ENCODE measurements at places on chromosomes 7 and 10.

DNA sequence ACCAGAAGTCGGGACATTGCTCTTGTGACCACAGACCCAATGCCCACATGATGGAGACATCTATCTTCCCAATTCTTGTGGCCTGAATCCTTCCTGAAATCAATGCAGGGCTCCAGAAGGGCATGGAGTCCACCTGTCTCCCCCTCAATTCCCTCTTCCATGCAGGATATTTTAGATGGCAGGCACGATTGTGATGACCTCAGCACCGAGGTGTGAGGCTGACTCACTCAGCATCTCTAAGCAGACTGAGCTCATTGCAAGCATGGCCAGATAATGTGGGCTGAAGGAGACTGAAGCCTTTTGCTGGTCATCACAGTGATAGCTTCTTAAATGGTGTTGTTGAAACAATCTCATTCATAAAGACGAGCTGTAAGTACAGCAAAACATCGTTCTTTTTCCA is 374.9 kb upstream of the PODXL start:
- DNase-seq: no peak

DNA sequence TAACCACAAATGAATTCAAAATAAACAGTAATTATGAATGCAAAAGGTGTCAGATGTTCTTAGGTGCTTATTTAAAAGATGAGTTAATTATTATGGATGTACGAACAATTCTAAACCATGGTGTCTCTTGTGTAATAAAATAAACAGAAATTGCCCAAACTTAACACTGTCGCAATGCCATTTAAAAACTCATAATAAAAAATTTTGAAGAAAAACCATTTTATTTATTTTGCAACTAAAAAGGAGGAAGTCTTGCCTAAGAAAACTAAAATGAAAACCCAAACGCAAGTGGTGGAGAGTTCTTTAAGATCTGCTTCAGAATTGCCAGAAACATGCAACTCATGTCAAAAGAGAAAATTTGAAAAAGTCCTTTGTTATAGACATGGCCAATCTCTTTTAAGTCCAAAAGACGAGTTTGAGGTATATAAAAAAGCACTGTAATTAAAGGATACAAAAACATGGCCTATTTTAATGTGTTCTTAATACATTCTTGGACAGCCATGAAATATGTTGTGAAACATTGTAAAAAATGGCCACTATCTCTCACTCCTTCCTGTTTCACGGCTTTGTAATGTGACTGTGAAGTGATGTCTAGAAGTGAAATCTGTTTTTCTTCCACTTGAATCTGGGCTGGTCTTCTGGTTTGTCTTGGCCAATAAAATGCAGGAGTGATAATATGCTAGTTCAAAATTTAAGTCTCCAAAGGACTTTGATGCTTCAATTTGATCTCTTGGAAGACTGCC is 322.9 kb downstream of the PRPF18 start:
- DNase-seq: no peak

DNA sequence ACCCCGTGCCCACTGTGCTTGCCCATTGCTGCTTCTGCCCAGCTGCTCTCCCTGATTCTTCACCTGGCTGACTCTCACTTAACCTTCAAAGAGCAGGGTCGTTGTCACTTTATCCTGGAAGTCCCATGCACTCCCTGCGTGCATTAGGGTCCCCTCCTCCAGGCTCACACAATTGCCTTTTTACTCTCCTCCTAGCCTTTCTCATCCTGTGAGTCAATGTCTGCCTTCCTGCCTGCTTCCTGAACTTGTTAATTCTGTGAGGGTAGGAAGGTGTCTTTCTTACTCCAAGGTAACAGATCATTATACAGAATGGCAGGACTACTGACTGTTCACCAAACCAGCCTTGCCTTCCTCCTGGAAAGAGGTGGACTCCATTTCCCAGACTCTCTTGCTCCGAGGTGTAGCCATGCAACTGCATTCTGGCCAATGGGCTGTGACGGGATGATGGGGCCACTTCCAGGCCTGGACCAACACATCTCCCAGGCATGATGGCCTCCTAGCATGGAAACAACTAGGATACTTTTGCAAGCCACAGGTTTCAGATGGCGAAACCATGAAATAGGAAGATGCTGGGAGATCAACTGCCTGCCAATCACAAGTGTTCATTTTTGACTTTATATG is 54.7 kb downstream of the ARHGAP22 start:
- no peak for DNase-seq

GRCh38 chr7:116271963-116272886 is 61.9 kb downstream of the TES start:
- no peak for DNase-seq

- no peak for DNase-seq
These were observed 19.0 kb upstream of the HSPB1 start for GRCh38 chr7:76283254-76284159.

GRCh38 chr10:131021969-131022368 is 289.6 kb downstream of the TCERG1L start:
- DNase-seq: no peak

GRCh38 chr7:37191797-37192196 is 256.9 kb downstream of the ELMO1 start:
- DNase-seq: no peak

DNA sequence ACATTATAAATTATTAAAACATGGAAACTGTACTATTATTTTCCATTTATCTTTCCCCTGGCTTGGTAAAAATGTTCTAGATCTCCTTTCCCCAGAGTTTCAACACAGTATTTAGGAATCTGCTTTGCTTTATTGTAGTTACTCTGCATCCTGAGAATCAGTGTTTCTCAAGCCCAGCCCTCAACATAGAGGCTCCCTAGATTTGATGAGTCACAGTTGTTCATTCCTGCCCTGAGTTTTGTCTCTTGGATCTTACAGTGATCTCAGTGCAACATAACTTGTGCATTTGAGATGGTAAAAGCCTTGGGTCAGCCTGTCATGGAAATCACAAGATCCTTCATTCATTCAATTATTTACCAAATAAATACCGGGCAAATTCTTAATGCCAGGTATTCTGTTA is 63.0 kb downstream of the VAX1 start:
- no peak for DNase-seq

DNA sequence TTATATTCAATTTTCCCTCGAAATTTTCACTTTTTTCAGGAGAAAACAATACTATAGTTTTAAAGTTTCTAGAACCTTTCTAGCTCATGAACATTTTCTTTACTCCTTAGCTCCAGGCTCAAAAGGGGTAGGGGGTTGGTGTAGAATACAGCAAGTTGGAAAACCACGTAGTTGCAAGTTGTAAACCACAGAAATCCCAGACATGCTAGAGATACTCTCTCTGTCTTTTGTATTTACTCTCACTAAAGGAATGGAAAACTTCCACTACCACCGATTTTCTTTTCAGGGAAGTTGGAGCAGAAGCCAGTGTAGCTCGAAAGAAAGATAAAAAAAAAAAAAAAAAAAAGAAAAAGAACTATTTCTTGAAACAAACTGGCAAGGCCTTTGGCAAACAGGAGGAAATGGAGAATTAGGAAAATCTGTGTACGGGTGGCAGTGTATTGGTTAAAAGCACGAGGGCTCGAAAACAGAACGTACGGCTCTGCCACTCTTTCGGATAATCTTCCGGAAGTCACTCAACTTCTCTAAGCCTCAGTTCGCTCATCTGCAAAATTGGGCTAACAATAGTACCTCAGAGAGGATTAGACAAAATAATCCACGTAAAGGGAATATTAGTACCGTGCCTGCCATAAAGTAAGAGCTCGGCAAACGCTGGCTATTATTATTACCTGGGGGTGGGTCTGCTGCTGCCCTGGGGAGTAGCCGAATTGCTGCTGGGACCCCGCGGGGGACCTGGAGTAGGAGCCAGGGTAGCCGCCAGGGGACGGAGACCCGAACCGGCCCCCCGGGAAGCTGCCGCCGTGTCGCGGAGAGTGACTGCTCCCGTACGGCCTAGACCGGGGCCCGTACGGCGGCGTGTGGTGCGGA is 628 bp downstream of the MPLKIP start:
- peak; percentile 9 for DNase-seq

DNA sequence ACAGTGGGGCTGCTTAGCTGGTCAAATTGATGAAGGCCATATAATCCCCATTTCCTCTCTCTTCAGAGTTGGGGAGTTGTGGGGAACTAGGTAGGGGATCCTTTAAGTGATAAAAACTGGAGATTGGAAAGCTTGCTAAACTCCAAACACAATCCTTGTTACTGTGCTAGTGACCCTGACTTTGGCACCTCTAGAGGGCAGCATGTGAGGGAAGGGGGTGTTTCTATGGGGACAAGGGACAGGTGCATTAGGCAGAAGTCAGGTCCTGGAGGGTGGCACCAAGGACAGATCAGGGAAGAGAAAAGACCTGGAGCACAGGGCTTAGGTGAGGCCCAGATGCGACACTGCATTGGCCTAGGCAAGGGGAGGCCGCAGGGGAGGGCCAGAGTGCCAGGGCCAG is 66.9 kb downstream of the CDHR3 start:
- DNase-seq: no peak

- no peak for DNase-seq
These were observed 1.9 kb upstream of the TRPV6 start for GRCh38 chr7:142887282-142888015.

DNA sequence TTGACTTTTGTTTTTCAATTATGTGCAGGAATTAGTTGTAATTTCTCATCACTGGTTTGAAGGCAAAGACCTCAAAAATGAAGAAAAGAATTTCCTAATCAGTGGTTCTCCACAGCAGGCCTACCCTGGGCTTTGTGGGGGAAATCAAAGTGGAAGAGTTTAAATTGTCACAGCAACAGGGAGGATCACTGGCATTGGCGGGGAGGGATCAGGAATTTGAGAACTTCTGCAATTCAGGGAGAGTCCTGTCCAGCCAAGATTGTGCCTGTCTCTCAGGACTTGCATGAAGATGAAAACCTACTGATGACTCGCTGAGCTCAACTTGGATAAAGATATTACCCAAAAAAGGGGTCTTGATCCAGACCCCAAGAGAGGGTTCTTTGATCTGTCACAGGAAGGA is 70.1 kb downstream of the HACD1 start:
- no peak for DNase-seq

- DNase-seq: no peak
These were observed 257.9 kb downstream of the PTPRN2 start for GRCh38 chr7:158329686-158330085.

DNA sequence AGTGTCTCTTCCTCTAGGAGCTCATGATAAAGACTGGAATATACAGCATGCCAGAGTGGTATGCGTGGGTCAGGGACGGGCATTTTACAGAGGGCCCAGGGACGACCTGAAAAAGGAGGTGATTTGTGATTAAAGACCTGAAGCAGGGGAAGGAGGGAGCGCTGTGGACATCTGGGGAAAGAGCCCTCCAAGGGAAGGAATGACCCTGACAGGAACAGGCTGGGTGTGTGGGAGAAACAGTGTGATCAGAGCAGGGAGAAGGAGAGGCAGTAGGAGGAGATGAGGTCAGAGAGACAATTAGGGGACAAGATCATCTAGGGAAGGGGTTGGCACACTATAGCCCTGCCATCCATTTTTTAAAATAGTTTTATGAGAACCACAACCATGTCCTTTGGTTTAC is 3.4 kb upstream of the RASSF4 start:
- DNase-seq: no peak

- DNase-seq: no peak
These were observed 60.8 kb upstream of the HABP2 start for GRCh38 chr10:113491967-113492565.
